NCI-H446 (cell line): ENCODE measurements at places on chromosomes 11 and 22.

GRCh38 chr11:46048198-46048597 lies 73.1 kb downstream of the PHF21A start:
- no peak for DNase-seq

GRCh38 chr11:132119573-132119972 lies 749.2 kb downstream of the NTM start:
- no peak for DNase-seq

DNA sequence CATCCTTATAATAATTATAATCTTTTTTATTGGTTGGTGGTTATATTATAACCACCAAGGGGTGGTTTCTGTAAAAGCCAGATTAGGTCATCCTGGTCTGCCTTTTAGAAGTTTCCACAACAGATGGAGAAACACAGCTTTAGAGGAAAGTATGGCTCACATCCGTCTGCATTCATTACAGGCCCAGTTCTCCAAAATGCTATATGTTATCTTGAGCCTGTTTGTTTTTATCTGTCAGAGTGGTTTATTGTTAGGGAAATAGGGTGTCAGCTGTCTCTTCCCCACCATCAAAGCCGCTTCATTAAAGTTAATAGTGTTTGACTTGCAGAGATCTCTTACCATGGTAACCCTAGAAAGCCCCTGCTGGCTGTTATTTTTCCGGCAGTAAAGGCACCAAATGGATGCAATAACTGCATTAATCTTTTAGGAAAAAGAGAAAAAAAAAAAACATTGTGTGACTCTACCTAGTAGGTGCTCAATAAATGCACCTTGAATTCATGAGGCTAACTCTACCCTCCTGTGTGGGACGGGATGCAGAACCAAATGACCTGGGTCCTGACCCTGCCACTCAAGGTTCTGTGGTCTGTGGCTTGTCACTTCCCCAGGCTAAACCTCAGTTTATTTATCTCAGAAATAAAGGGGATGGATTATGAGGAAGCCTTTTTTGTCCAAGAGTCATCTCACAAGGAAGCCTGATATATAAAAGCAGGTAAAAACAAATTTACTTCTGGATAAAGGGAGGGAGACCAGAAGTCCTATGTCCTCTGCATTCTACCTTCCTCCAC lies 118.3 kb downstream of the WT1 start:
- DNase-seq, result no peak

DNA sequence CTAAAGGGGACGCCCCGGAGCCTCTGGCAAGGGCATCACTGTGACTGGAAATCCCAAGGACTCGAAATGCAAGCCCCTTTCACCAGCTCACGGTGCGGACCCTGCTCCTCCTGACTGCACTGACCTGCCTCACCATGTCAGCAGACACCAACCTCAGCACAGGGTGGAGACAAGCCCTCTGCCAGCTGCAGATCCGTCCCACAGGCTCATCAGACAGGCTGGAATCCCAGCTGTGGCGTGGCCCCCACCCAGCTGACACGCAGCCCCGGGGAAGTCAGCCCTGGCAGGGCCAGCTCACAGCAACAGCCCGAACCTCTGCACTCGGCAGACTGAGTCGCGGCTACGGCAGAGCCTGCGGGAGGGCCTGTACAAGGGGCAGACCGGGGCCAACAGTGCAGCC lies 36.8 kb downstream of the BRD1 start:
- no peak for DNase-seq

- DNase-seq, result no peak
These were observed 929 bp downstream of the PRDM10 start for GRCh38 chr11:130001461-130002351.

- DNase-seq, result no peak
These were observed 689.9 kb upstream of the CCDC90B start for GRCh38 chr11:83976086-83976485.

DNA sequence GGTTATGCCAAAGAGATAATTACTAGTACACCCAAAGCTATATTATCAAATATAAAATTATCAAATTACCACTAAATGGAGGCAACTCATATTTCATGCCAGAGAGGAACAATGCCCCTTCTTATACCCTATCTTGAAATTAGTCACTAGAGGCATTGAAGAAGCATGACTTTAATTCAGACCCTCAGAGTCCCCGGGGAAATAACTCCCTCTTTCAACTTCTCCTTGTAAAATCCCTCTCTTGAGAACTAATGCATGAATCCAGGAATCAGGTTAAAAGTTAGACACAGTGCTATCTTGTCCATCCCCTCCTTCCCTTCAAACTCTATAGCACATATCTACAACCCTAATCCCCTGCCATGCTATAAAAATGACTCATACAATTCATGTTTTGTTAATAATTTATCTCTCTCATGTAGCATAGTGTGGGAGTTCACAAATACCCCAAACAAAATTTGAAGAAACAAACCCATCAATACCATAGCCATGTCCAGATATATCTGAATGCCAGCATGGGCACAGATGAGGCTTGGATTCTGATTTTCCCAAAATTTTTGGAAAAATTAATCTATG lies 665.4 kb downstream of the KCNA4 start:
- no peak for DNase-seq

- no peak for DNase-seq
These were observed 118.2 kb downstream of the ABTB2 start for GRCh38 chr11:34239465-34240149.

DNA sequence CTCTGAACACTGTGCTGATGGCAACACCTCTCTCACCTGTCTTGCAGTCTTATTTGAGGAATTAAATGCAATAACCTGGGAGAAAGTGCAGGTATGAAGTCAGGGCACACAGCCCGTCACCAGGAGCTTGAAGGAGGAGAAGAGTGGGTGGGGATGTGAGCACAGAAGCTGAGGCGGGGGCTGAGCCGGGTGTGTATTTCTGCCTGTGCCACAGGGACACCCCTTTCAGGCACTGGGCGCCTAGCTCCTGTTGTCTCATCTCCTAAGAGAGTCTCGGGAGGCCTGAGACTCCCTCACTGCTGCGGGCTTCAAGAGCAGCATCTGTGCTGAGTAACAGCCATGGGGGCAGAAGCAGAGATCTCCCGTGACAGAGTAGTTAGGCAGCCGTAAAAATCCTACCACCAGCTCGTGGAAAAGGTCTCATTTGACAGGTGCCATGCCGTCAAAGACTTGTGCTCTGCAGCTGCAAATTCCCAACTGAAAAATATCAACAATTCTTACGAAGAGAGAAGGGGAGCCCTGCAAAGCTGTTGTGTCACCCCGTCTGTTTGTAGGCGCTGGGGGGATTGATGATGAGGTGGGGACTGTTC lies 26.8 kb downstream of the PARVB start:
- no peak for DNase-seq
